ENCODE measurements at places on chromosomes 3 and 15.

DNA sequence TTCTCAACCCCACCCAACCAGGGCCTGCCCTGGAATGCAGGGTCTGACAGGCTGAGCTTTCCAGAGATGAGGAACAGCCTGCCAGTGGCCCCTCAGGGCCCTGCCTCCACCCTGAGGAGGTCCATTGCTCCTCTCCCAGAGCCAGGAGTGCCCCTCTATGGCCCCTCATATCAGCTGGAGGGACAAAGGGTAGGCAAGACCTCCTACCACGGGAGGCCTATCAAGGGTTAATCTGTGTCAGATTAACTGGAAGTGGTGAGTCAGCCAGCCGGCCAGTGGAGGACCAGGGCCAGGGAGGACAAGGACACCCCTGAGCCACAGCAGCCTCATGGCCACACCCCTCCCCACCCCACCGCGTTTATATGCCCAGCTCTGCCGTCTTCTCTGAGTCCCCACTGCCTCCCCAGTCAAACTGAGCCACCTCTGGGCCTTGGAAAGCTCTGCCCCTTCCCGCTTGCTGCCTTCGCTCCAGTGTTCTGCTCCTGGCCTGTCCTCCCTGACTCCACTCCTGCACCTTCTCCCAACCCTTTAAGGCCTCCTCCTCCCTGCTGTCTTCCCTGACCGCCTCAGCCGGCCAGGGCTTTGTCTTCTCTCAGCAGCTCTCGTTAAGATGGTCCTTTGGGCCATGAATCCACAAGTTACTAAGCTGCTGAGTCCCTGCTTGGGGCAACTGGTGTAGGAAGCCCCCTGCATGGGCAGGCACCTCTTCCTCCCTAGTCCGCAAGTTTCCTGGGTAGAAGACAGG is 6.5 kb downstream of the CCDC33 start:
- no peak for DNase-seq

- no peak for DNase-seq
Observed at GRCh38 chr3:136658946-136659682, 93.1 kb downstream of the STAG1 start.

- no peak for DNase-seq
Observed at GRCh38 chr3:178996399-178996798, 75.2 kb downstream of the ZMAT3 start.

DNA sequence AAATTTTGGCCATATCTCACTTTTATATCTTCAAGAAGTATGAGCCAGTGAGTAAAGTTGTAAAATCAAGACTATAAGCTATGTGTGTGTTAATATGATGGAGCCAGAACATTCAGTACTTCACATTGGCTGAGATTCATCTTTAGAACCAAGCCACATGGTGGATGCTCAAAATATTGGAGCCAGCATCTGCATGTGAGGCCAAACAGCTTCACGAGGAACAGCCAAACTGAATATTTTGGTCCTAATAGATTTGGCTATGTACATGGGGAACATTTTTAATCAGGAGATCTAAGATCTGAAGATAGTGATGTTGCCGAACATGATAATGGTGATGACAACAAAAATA is 1089.8 kb downstream of the TUSC7 start:
- no peak for DNase-seq

DNA sequence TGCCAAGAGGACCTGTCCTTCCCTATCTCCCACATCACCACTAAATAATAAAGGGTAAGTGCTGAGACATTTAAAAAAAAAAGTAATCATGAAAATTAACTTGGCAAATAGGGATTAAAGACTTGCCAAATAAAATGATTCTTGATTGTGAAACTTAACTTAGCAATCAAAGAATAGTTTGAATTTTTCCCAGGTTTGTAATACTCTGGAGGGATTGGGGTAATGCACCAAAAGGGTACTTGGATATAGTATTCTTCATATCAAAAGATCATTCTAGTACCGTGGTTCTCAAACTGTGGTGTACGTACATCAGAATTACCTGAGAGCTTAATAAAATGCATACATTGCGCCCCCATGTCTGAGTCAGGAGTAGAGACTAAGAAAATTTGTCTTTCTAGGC is 28.5 kb downstream of the CALML4 start:
- no peak for DNase-seq

DNA sequence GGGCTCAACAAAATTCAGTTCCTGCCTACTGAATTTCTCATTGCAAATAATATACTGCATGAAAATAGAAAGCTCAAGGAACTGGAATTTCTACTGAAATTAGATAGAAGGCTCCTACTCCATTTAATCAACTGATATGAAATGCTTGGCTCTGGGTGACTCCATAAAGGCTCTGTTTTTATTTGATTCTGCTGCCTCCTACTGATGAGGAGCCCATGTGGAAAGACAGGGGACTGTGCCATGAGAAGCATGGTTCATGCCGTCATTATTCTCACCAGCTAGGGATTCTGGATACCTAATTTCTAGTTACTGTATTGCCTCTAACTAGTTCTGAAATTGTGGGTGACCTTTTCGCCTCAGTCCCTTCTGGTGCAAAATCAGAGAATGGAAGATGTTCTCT is 366.2 kb upstream of the DPH6 start:
- no peak for DNase-seq

GRCh38 chr3:123605789-123606234 is 21.0 kb upstream of the HACD2 start:
- DNase-seq = no peak

GRCh38 chr3:127992127-127992526 is 60.1 kb upstream of the SEC61A1 start:
- no peak for DNase-seq

DNA sequence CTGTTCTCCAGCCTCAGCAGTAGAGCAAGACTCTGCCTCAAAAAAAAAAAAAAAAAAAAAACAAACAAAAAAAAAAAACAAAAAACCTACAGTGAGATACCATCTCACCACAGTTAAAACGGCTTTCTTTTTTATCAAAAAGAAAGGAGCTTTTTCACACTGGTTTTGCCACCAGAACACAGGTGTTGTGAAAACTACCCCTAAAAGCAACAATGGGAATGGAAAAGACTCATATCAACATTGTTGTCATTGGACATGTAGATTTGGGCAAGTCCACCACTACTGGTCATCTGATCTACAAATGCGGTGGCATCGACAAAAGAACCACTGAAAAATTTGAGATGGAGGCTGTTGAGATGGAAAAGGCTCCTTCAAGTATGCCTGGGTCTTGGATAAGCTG is 24.8 kb upstream of the SLC25A38 start:
- DNase-seq = no peak

DNA sequence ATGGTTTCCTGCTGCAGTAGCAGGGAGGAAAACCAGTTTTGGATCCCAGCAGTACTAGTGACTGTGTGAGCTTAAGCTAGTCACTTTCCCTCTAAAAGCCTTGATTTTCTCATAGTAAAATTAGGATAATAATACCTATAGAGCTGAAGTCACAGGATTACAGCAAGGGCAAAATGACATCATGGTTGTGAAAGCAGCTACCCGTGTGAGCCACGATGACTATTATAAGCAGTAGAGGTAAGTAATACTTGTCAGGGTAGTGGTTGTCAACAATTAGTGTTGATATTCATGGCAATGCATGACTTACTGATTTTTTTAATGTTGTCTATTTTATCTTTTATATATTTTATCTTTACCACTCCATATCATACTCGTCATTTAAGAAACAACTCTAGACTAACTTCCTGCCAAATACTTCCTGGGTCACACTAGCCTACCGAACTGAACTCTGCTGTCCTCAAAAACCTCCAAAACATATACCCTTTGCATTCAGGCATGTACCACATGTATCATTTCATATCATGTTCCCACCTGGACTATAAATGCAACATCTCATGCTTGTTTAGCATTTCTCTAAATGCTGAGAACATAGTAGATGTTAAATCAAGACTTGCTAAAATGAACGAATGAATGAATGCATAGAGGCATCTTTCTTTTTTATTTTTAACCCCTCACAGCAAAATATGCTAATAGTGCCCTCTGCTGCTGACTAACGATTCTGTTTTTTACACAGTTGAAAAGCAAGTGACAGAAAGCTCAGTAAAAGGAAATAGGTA is 172.6 kb downstream of the P3H2 start:
- DNase-seq = no peak

DNA sequence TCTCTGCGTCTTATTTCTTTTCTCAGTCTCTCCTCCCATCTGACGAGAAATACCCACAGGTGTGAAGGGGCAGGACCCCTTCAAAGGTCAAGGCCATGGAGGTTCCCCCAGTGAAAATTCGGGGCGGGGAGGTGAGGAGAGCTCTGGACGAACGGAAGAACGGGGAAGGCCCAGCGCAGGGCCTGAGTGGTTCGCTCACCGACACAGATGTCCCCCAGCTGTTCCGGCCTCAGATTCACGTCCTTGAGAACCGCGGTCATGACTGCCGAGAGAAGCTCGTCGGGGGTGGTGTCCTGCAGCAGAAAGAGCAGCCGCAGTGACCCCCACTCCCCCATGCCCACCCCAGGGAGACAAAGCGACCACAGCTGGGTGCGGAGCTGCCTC is 542 bp downstream of the ACAA1 start:
- no peak for DNase-seq

- no peak for DNase-seq
Observed at GRCh38 chr3:13526626-13526949, 22.3 kb upstream of the FBLN2 start.

- no peak for DNase-seq
Observed at GRCh38 chr3:181855825-181856224, 144.1 kb downstream of the SOX2 start.

DNA sequence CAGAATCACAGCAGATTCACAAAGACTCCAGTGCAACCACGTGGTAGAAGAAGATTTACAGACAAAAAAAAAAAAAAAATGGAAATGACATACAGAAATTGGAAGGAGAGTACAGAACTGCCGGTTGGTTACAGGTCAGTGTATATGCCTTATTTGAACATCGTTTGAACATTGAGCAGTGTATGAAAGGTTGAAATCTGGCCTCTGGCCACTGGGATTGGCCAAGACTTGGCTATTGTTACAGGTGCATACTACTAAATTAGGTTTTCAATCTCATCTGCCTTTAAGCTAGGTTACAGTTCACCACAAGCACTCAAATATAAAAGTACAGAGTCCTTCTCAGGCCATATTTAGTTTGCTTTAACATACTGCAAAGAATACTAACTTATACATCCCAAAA is 59.8 kb downstream of the THBS1 start:
- DNase-seq = no peak
